KG1 (cell line): ENCODE measurements at places on chromosomes 1 and 21.

- DNase-seq = no peak
Measured at GRCh38 chr1:49630156-49630555, 393.6 kb downstream of the AGBL4 start.

DNA sequence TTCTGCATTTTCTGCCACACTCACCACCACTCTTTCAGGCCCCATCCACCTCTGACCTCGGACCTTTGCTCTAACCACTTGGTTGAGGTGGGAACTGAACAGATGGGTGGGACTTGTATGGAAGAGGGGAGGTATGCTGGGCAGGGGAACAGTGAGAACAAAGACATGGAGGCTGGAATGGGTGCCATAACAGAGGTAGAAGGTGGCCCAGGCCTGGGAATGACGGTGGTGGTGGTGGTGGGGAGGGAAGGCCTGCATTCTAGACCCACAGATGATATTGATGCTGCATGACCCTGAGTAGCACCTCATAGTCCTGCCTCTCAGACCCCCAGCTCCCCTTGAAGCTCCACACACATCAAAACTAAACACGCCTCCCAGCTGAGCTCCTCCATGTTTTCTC is 5.2 kb upstream of the CSF3R start:
- no peak for DNase-seq

GRCh38 chr1:61050541-61051442 is 31.6 kb upstream of the NFIA start:
- DNase-seq = peak; percentile 9

- no peak for DNase-seq
Measured at GRCh38 chr1:2275796-2276536, 47.8 kb downstream of the SKI start.

DNA sequence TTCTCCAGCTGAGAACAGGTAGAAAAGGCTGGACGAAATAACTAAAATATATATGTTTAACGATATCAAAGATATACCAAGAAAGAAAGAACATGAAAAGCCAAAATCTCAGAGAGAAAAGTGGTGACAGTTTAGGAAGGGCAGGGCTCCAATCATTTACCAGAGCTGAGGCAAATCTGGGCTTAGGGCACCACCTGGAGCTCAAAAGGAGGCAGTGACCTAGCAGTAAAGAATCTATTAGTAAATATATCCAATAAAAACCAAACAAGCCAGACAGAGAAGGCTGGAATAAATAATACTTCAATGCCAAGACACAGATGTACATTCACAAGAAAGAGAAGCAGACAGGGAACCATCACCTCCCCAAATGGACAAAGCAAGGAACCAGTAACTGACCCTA is 43.5 kb downstream of the CHIA start:
- no peak for DNase-seq

GRCh38 chr1:83546874-83547273 is 452.1 kb downstream of the TTLL7 start:
- DNase-seq = no peak

DNA sequence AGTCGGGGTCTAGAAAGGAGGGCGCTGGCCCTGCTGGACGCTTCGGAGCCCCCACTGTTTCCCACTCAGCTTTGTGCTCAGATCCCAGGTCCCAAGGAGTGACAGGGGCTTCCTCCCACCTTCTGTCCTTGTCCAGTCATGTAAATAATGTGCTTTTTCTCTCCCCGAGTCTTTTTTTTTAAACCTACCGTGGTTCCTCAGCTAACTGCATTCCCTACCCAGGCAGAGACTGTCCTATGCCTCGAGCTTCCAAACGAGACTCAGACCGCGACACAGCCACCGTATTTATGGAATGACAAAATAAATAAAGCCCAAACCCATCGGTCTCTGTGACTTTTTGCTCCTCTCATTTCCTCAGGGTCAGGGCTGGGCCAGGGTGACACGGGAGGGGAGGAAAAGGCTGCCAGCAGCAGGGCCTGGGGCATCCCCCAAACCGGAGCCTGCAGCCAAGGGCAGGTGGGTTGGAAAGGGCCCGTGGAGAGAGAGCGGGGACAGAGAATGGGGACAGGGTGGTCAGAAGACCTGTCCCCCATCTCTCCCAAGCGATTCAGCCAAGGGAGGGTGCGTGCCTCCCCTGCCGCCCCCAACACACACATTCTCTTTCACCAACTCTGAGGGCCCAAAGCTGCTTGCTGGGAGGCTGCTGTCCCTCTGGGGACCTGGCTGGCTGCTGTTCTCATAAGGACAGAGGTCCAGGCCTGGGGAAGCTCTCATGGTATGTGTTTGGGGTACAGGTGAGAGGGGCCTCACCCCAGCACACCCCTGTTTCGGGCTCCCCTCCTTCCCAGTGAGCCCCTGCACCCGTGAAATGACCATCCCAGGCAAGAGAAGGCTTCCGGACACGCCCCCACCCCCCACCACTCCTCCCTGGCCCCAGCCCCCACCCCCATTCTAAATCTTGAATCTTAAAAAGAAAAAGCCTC is 55.4 kb downstream of the KCNAB2 start:
- DNase-seq = no peak

- no peak for DNase-seq
Measured at GRCh38 chr1:215330426-215330825, 236.7 kb upstream of the KCTD3 start.

- DNase-seq = no peak
Measured at GRCh38 chr1:15974855-15975254, 1.0 kb downstream of the ZBTB17 start.

DNA sequence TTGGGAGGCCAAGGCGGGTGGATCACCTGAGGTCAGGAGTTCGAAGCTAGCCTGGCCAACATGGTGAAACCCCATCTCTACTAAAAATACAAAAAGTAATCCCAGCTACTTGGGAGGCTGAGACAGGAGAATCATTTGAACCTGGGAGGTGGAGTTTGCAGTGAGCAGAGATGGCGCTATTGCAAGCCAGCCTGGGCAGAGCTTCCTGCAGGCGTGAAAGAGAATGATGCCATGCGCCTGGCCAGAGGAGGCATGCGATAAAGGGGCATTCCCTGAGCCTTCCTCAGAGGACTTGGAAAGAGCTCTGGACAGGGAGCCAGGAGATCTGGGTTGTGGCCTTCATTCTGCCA is 3.2 kb downstream of the E2F2 start:
- no peak for DNase-seq

DNA sequence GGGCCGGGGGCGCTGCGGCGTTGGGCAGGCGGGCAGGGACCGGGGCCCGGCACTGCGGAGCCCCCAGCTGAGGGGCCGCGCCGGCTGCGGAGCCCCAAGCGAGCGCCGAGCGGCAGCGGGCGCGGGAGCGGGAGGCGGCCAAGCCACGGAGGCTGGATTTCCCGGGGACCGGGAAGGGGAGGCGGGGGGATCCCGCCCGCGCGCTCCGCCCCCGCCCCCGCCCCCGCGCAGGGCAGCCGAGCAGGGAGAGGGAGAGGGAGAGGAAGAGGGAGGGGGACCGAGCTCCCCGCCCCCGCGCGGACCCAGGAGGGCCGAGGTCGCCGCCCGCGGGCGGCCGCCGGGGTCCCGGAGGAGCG is at the start of gene DLGAP3:
DLGAP3 (minus strand) TSS at position 154 of the 356 bp plus-strand sequence. CDS start 24,267 bp downstream, outside the sequence.
- DNase-seq = no peak

GRCh38 chr1:167094690-167095089 is 815 bp downstream of the STYXL2 start:
- DNase-seq = no peak

DNA sequence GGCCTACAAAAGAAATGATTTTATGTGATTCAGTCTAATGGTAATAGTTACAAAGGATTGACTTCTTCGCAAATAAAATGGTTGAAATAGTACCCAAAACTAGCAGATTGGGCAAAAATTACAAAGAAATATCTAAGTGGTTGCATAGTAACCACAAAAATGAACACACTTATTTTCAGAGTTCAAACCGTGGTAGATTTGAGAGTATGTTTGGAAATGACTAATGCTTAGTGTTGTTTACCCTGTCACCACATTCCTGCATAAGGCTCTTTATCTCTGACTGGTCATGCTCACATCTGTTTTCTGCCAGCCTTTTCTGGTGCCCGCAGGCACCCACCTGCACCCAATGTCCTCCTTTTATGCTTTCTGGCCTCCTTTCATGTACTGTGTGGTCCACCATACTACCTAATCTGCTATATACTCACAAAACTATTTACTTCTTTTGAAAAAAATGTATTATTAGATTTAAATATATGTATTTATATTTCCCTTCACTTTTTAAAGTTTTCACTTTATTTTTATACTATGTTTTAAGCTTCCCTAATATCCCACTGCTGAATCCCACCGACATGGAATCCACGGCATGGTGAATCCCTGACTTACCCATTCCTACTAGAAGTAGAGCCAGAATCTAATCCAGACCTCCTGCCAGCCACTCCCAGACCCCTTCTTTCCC is 30.3 kb downstream of the PTPRC start:
- no peak for DNase-seq

DNA sequence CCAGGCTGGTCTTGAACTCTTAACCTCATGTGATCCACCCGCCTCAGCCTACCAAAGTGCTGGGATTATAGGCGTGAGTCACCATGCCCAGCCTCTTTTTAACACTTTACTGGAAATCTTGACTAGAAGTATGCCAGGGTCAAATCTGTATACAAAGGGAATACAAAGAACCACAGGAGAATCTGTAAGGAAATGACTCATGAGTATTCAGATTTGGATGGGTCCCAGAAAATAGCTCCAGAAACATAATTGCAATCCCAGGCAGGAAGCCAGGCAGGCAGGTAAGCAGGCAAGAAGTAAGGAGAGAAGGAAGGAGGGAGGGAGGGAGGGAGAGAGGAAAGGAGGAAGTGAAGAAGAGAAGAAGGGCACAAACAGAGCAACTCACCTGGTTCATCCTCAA is 22.8 kb upstream of the TIAM1 start:
- no peak for DNase-seq

GRCh38 chr1:43509740-43510375 is 20.8 kb upstream of the PTPRF start:
- no peak for DNase-seq

DNA sequence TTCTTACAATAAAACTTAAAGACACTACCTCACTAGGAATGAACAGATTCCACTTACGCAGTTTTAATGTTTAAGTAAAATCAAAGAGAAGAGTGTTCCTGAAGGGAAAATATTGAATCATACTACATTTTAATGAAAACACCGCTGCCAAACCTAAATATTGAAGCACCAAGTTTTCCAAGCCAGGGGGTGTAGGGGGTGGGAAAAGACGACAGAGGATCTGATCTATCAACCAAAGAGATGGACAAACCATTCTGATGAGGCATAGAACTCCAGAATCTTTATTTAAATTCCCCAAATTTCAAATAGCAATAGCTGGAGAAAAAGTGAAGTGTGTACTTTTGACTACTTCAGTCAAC is 1.2 kb downstream of the ELK4 start:
- no peak for DNase-seq

DNA sequence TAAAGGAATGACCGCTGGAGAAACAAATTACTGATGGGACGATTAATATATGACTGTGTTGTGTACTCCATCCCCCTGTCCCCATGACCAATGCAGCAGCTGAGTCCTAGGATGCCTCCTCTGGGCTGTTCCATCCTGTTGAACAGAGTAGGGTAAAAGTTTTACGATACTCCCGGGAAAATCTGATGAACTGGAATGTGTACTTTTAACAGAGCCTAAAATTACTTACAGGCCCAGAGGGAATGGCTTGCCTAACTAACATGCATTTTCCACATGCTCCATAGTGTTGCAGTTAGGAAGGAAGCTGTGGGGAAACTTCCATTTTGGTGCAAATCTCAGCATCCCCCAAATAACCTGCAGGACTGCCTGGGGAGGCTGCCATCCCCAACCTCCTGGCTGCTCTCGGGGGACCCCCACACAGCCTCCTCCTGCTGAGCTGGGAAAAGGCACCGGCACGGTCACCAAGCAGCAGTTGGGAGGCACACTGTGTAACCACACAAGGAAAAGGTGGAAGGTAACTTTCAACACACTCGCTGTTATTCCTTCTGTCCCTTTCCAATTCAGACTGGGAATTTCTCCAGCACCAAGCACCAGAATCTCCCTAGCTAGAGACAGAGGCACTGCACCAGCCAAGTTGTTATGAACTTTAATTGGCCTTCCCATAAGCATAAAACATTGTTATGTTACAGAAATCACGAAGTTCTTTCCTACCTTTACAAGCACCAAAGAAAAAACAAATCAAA is 97.2 kb downstream of the BCAR3 start:
- no peak for DNase-seq

GRCh38 chr1:18629659-18630510 is 761 bp upstream of the PAX7 start:
- DNase-seq = no peak

DNA sequence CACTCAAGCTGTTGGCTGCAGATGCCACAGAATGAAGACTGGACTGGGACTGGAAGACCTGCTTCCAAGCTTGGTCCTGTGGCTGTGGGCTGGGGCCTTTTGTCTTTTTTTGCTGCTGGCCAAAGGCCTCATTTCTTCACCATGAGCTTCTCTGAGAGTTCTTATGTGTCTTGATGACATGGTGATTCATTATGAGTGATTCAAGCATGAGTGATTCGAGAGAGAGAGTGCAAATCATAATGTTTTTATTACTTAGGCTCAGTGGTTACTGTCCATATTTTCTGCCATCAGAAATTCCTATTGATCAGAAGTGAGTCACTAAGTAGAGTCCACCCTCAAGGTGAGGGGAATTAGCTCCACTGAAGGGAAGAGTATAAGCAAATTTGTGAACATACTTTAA is 94.0 kb downstream of the PCP4 start:
- no peak for DNase-seq

- no peak for DNase-seq
Measured at GRCh38 chr1:30934613-30935012, 26.1 kb upstream of the SDC3 start.

- DNase-seq = no peak
Measured at GRCh38 chr1:60916906-60917305, 165.5 kb upstream of the NFIA start.

- no peak for DNase-seq
Measured at GRCh38 chr1:243855616-243856318, 5.7 kb upstream of the AKT3 start.

GRCh38 chr1:81155131-81155530 is 645.6 kb upstream of the ADGRL2 start:
- DNase-seq = no peak

- no peak for DNase-seq
Measured at GRCh38 chr1:236836157-236836556, 41.1 kb downstream of the MTR start.

DNA sequence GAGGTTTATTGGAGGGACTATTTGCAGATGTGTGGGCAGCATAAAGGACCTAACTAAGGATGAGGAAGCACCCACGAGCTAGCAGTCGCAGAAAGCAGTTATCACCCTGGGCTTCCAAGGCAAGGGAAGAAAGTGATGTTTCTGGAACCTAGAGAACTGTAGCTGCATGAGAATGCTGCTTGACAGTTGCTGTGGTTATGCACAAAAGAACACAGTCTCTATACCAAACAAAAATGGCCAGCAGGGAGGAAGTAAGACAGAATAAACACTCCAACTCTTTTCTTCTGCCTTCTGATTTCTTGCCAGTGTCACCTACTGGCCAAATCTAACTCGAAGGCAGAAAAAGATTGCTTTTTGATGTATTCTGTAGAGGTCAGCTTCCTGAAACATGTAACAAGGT is 190.2 kb downstream of the RASAL2 start:
- no peak for DNase-seq

DNA sequence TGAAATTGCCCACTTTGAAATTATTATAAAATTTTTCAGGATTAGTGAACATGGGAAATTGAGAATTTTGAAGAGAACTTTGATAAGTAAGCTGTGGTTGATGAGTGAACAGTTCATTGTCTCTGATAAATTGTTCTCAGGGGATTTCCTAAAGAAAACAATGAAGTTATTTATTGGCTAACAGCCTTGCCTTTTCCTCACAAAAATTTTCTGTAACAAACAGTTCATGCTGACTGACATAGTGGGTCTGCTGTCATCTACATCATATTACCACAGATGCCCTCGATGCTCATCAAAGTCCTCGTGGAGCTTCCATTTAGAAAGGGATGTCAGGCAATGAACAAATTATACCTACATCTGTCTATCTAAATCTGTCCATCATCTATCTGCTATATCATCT is 113.4 kb downstream of the PTBP2 start:
- DNase-seq = no peak
